ENCODE measurements at places on chromosomes 6 and 20. TPM values are rescaled to one million over a fixed set of nuclear protein-coding genes. Genes with fewer than 3 reads are reported as not detected.

Gene CCN5
- 18.2 TPM for total RNA-seq

Gene FHL5
- total RNA-seq: 4.9 TPM

Gene AGER
- total RNA-seq: 4.9 TPM

Gene DPPA5
- not detected for total RNA-seq

Gene RAB23
- total RNA-seq: 5.6 TPM

Gene KCNK5
- total RNA-seq: 31.0 TPM

Gene MMS22L
- 7.3 TPM for total RNA-seq

Gene AIG1
- 13.5 TPM for total RNA-seq

Gene SLCO4A1
- 6.2 TPM for total RNA-seq

Gene OLIG3
- not detected for total RNA-seq

Gene CD93
- total RNA-seq: 19.2 TPM

Gene RHAG
- total RNA-seq: not detected
